Activated CD4-positive, alpha-beta T cell treated with anti-CD3 and anti-CD28 coated beads, Interleukin-2, amount 10 ng/mL, durations not matched to agents 24 days and 14 days (primary cell): ENCODE measurements at places on chromosomes 3 and 15. TPM values are rescaled to one million over a fixed set of nuclear protein-coding genes. Genes with fewer than 3 reads are reported as not detected.

GRCh38 chr3:10775259-10775658, 40.8 kb upstream of the SLC6A11 start:
- no peak overlapping the region for H3K27ac ChIP-seq
- no peaks in the 10 kb centered on the region for H3K27me3 ChIP-seq
- no peak overlapping the region for H3K4me3 ChIP-seq
- DNase-seq = no peak
- no peaks in the 10 kb centered on the region for H3K36me3 ChIP-seq

DNA sequence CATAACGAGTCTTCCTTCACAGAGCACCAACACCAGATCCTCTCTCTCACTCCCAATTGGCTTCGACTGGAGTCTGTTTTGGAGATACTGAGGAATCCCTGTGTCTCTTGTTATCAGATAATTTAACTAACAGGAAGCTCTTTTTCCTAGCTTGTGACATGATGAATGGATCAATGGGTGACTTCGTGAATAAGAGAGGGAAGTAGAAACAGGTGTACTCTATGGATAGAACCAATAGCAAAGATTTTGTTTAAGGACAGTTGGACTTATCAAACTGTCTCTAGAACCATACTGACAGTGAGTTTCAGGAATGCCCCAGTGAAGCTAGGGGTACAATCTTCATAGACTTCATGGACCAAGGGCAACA, 29.4 kb upstream of the KLHL6 start:
- H3K36me3 ChIP-seq = no peaks in the 10 kb centered on the region
- peaks cover 29% of the 10 kb centered on the region for H3K4me1 ChIP-seq
- DNase-seq = no peak
- H3K27me3 ChIP-seq = no peaks in the 10 kb centered on the region

DNA sequence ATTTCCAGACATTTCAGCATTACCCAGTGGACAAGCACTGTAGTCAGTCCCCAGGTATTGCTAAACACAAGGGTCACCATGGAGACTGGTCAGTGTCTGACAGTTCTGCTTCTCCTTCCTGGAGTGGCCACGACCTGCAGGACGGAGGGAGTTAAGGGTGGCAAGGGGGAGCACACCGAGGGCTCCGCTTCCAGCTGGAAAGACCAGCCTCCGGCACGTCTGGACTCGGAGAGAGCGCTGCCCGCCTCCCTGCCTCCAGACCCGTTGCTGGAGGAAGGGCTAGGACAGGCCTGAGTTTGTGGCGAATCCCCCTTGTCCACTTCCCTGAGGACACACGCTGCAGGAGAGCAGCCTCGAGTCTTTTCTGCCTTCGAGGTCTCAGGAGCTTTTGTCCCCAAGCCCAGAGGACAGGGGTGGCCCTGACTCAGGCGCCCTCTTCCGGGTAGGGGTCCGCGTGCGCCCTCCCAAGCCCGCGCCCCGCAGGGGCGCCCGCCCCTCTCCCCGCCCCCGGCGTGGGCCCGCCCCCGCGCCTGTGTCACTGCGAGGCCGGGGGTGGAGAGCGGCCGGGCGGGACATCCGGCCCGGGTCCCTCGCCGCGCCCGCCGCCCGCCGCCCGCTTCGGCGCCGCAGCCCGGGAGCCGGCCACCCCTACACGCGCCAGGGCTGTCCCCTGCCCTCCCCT, at the start of gene CHST14:
CHST14 (plus strand) TSS at position 562 of the 682 bp plus-strand sequence. CDS start 230 bp downstream, outside the sequence.
- H3K4me3 ChIP-seq = peak within 1 kb of the TSS; percentile 90
- peaks cover 1% of the 10 kb centered on the region for H3K27me3 ChIP-seq
- H3K36me3 ChIP-seq = peaks cover 10% of the 10 kb centered on the region
- peak within 1 kb of the TSS; percentile 83 for H3K27ac ChIP-seq
- peak; percentile 90 for DNase-seq
- peaks cover 26% of the 10 kb centered on the region for H3K4me1 ChIP-seq

The TLR9 gene
- total RNA-seq = 0.17 and 0.42 TPM in 2 replicates

The TRIM42 gene
- not detected in 2 replicates for total RNA-seq

GRCh38 chr3:152574461-152575079, 260.4 kb upstream of the P2RY1 start:
- H3K27ac ChIP-seq = no peak overlapping the region
- H3K27me3 ChIP-seq = peaks cover 36% of the 10 kb centered on the region
- no peaks in the 10 kb centered on the region for H3K36me3 ChIP-seq
- H3K4me3 ChIP-seq = no peak overlapping the region
- no peaks in the 10 kb centered on the region for H3K4me1 ChIP-seq
- DNase-seq = peak; percentile 68

The SLC35G2 gene
- total RNA-seq = 3.4 and 3.8 TPM in 2 replicates
